Stimulated activated CD8-positive, alpha-beta memory T cell treated with anti-CD3 and anti-CD28 coated beads, Interleukin-15, amount 100 ng/mL, for 4 hours (primary cell): ENCODE measurements at places on chromosomes 2 and 18.

DNA sequence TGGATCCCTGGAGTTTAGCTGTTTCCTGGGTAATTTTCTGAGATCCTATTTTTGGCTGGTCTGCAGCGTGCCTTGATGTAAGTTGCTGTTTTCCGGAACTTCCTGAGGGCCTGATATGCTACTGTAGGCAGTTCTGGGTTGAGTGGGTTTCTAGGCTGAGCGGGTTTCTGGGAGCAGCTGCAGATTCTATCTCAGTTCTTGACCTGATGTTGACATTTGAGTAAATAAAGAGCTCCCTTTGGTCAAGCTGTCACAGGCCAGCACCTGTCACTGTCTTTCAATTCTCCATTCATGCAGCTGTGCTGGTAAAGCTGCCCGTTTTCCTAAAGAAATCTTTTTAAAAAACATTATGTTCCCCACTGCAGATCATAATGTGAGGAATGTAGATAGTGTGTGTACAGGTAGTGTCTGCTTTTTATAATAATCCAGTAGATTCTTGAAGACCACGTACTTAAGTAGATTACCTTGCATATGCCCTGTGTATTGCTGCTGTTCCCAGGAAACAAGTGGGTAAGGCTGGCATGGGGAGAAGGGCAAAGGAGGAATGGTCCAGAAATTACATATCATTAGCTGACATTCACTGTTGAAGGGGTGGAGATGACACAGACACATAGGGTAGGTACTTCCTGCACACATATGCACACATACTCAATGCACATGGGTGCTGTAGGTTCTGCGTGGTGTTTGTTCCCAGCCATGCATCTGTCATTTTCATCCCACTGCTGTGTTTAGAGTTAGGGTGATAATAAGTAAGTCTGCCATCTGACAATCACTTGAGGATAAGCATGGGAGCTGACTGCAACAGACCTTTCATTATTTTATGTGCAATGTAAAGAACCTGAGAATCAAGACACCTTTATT lies 25.9 kb downstream of the CD28 start:
- no peak for DNase-seq

DNA sequence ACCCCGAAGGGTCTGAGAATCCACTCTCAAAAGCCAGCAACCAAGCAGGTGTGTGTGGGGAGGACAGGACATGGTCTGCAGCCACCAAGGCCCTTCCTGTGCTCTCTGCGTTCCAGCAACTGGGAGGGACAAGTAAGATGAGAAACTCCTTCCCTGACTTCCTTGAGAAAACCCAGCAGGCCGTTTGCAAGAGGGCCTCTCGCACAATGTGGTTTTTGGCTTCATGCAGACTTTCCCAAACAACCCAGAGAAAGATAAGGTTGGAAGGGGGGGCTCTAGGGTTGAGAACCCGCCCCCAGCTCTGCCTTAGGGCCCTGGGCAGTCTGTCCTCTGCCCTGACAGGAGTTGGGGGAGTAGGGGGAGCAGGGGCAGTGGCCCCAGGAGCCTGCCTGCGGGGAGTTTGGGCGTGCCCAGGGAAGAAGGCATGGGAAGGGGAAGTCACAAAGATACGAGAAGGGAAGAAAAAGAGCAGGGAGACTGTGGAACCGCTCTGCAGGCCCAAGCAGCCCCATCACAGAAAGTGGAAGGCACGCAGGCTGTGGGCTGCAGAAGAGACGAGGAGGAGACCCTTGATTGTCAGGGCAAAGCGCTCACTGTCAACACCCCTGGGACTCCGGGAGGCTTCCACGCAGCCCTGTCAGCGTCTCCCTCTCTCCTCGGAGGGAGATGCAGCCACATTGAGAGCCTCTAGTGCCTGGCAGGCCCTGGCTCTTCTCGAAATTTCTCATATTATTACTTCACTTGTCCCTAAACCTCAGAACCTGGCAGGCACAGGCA lies 99.8 kb downstream of the SMAD7 start:
- no peak for DNase-seq

DNA sequence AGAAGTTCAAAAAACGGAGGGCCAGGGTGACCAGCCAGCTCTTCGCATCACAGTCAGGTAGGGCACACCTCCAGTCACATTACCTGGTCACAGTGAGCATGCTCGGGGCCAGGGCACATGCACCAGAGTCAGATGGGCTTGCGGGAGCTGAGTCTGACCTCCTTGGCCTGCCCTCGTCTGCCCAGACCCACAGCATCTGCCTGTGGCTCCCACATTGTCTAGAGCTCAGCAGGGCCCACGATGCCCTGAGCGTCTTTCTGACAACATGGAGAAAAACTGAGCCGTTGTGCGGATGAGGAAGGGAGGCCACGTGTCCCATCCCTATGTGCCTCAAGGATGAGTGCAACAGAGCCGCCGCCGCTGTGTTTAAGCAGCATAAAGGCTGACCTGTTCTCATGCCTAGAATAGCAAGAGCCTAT lies 37.6 kb downstream of the CRACDL start:
- DNase-seq: no peak

DNA sequence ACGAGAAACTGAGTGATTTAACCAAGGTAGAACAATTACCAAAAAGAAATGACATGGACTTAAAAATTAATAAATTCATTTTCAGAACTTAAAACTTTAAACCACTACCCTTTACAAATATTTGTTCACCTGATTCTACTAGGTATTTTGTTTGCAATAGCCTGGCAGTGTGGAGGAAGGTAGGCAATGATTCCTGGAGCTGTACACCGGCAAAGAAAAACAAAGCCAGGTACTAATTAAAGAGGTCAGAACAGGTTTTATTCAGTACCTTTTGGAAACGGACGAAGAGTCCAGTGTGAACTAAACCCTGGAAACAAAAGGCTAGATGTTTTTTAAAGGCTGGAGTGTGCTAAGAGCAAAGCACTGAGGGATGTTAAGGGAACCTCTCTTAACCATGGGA lies 561.3 kb upstream of the FSHR start:
- DNase-seq: no peak

DNA sequence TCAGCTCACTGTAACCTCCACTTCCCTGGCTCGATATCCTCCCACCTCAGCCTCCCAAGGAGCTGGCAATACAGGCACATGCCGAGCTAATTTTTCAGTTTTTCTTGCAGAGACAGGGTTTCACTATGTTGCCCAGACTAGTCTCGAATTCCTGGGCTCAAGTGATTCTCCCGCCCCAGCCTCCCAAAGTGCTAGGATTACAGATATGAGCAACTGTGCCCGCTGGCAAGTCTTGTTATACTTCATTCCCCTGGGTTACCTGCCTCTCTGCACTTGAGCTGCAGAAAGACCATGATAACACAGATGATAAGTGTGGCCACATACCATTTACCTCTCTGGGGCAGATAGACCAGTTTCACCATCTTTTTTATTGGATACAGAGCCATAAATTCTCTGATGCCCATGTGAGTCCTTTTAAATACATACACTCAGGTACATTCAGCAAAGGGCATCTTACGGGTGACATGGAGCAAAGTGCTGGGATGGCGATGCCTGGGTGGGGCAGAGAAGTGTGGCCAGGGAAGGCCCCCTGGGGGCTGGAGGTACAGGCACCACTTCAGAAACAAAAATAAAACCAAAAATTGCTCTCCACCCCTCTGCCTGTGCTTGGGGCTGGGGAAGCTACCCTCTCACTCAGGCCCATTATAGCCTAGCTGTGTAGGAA lies 20.4 kb downstream of the CCT7 start:
- no peak for DNase-seq

- no peak for DNase-seq
These were observed 15.3 kb upstream of the PXDN start for GRCh38 chr2:1759611-1759930.

GRCh38 chr2:159089543-159089942 lies 121.1 kb downstream of the TANC1 start:
- no peak for DNase-seq
